Mucosa of descending colon (tissue), 3 donors: ENCODE measurements at places on chromosomes 6 and 20. TPM values are rescaled to one million over a fixed set of nuclear protein-coding genes. Genes with fewer than 3 reads are reported as not detected.
A peak's percentile ranks its signal among the peaks of the same experiment; 100 is the strongest.

The BNIP5 gene
- total RNA-seq = 17.4 TPM

- DNase-seq = no peak
These were observed 27.8 kb upstream of the RNF144B start for GRCh38 chr6:18359237-18359885.

The SLC17A3 gene
- total RNA-seq = not detected

GRCh38 chr6:119384444-119384843 lies 34.9 kb upstream of the MAN1A1 start:
- no peak for DNase-seq

- DNase-seq = no peak
These were observed 548 bp downstream of the PERP start for GRCh38 chr6:138106665-138107077.

DNA sequence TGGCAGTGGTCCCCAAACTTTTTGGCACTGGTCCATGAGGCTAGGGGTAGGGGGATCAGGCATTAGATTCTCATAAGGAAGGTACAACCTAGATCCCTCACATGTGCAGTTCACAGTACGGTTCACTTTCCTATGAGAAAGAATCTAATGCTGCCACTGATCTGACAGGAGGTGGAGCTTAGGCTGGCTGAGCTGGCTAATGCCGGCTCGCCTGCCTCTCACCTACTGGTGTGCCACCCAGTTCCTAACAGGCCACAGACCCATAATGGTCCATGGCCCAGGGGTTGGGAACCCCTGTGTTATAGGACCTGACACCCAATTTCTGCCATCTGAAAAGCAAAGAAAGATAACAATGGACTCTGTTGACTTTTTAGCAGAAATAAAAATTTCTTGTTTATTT lies 199.6 kb downstream of the GMPR start:
- no peak for DNase-seq

DNA sequence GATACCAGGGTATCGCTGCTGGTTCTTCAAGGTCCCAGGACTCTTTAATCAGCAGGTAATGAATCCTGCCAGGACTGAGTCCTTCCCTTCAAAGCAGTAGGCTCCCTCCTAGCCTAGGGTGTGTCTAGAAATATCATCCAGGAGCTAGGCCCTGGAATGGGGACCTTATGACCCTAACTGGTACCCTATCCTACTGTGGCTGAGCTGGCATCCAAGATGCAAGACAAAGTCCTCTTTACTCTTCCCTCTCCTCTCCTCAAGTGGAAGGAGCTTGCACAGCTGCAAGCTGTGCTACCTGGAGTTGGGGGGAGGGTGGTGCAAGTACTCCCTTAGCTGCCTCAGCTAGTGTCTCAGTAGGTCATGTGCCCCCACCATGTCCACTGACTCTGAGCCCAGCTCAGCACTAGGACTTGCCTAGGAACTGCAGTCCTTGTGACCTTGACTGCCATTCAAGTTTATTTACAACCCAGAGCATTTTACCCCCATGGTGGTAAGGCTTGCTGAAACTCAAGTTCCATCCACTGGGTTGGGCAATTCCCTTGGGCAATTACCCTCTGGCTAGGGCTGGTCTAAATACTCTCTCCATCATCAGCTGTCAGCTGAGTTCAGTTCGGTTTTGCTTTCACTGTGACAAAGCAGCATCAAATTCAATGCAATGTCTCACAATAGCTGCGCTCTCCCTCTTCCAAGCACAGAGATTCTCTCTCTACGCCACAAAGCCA lies 48.4 kb upstream of the TOP1 start:
- no peak for DNase-seq

The PTK6 gene
- total RNA-seq = 91.7 TPM

GRCh38 chr6:151372164-151372563 lies 19.2 kb downstream of the ZBTB2 start:
- no peak for DNase-seq

The TCF19 gene
- total RNA-seq = 7.3 TPM

The MOCS1 gene
- total RNA-seq = 22.0 TPM

- DNase-seq = no peak
These were observed 2.4 kb downstream of the ADGRG6 start for GRCh38 chr6:142304241-142304640.

DNA sequence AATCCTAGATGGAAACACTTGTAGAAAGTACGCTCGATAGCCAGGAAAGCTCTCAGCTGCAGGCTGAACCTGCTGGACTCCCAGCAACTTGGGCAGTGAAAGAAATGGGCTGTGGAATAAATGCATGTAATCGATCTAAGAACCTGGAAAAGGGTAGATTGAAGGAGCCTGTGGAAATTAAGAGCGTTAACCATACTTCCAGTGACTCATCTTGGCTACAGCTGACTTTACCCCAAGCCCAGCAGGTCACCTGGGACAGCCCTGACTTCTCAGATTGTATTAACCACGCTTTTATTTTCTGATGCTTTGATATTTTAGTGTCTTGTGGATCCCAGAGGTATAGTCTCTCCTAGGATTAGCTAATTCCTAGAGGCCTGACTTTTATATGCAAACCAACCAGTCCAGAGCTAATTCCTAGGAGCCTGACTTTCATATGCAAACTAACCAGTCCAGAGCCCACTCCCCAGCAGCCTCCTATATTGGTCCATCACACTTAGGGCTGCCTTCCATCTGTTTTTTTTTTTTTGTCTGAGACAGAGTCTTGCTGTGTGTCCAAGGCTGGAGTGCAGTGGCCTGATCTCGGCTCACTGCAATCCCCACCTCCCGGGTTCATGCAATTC lies 86.3 kb downstream of the GMPR start:
- no peak for DNase-seq

GRCh38 chr6:109000289-109000688 lies 94.4 kb downstream of the SESN1 start:
- no peak for DNase-seq

GRCh38 chr6:95866732-95867131 lies 149.0 kb upstream of the FUT9 start:
- DNase-seq = no peak

The ULBP3 gene
- total RNA-seq = 1.9 TPM

DNA sequence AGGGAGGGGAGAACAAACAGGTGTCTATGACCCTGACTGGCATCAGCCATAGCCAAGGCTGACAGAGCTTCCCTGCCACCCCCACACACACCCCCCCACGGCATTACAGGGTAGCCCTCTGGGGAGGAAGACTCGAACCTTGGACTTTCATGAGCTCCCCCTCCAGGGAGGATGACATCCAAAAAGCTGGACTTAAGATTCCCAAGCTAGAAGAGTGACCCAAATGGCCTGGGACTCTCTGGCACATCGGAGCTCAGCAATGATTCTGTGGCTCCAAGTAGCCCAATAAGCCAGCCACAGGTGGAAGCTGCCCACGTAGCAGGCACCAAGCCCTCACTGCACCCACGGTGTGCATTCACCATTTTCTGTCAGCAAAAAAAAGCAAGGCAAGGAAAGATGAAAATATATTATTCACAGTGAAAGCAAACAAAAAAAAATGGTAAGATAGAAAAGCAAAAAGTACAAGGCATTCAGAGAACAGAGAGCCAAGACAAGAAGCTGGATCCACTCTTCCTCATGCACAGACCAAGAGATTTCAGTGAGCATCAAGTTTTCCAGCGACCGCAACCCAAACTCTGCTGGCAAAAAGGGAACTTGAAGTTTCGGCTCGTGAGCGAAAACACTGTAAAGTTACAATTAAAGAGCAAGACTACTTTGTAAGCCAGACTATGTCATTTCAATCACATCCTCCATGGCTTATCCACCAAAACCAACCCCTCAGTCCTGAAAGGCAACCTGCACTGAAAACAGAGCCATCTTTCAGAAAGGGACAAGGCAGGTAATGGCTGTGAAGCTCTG lies 10.9 kb downstream of the JAG1 start:
- DNase-seq = peak; percentile 42

The CDH22 gene
- 0.32 TPM for total RNA-seq

DNA sequence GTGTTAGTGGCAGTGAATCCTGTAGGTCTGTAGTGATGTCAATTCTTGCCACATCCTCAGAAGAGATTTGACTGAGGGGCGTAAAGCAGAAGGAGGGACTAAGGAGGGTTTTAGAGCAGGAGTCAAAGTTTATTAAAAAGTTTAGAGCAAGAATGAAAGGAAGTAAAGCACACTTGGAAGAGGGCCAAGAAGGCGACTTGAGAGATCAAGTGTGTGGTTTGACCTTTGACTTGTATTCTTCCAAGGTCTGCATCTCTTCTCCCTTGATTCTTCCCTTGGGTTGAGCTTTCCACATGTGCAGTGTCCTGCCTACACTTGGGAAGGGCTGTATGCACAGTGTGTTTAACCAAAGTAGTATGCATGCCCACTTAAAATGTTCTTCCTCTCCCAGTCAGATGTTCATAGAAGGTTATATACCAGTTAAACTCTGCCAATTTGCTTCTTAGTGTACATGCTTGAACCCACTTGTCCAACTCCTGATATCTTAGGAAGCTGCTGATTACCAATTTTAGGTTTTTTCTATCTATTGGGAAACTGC lies 627.6 kb downstream of the MMUT start:
- DNase-seq = no peak

GRCh38 chr6:158290659-158291058 lies 21.6 kb upstream of the TULP4 start:
- DNase-seq = no peak

DNA sequence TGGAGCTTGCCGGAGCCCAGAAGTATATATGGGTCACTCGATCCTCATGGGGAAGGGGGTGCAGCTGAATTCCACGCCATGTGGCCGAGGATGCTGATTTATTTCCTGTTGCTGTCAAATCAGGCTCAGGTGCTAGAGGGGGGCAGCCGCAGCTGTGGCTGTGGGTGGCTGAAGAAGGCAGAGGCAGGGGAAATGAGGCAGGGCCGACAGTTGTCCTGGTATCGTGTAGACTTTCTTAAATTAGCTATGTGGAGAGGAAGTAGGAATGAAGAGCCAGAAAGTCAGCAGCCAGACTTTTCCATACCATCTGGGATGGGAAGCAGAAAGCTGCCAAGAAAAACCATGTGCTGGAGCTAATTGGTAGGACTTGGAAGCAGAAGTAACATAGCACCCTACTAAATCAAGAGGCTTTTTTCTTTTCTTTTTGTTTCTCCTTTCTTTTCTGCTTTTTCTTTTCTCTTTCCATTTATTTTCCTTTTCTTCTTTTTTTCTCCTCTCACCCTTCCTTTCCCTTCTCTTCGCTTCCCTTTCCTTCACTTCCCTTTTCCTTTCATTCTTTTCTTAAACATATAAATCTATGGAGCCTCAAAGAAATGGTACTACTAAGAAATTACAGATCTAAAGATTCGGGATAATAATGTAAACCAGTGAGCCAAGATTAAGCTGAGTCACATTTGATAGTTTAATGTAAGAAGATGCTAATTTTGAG lies 90.6 kb upstream of the CD83 start:
- no peak for DNase-seq

- no peak for DNase-seq
These were observed 78.2 kb downstream of the FRK start for GRCh38 chr6:115982453-115982852.

DNA sequence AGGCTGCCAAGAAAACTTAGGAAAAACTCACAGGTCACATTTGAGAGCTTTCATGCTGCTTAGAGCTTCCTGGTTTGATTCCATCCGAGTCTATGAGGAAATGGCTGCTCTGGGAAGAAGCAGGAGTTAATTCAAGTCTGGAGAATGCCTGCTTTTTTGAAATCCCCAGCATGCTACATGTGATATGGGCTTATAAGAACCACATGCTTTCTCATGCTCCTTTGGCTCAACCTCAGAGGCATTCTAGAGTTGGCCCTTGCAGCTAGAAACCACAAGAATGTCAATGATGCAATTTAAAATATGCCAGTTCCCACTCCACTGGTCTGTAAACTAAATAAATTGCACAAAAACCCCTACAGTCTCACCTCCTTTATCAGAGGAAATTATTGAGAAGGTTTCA lies 142.9 kb upstream of the OLIG3 start:
- DNase-seq = no peak
